CD4-positive, CD25-positive, alpha-beta regulatory T cell (primary cell): ENCODE measurements at places on chromosomes 4 and X. TPM values are rescaled to one million over a fixed set of nuclear protein-coding genes. Genes with fewer than 3 reads are reported as not detected.

HSFX2 gene
- not detected for polyA plus RNA-seq

GUF1 gene
- polyA plus RNA-seq = 9.1 TPM

AWAT2 gene
- not detected for polyA plus RNA-seq

UVSSA gene
- polyA plus RNA-seq = 4.4 TPM

PFKFB1 gene
- not detected for polyA plus RNA-seq

IL2 gene
- polyA plus RNA-seq = not detected

MAGEA8 gene
- not detected for polyA plus RNA-seq

EXOC1 gene
- 24.3 TPM for polyA plus RNA-seq

TMEM154 gene
- polyA plus RNA-seq = 53.0 TPM

MGAT4D gene
- not detected for polyA plus RNA-seq

PRAF2 gene
- 46.0 TPM for polyA plus RNA-seq

PCDH7 gene
- polyA plus RNA-seq = not detected

HTR2C gene
- polyA plus RNA-seq = not detected

PRKG2 gene
- 2.1 TPM for polyA plus RNA-seq

ZMAT1 gene
- 2.3 TPM for polyA plus RNA-seq

CCDC160 gene
- not detected for polyA plus RNA-seq

PPP2R2C gene
- polyA plus RNA-seq = not detected

USP17L20 gene
- not detected for polyA plus RNA-seq

CENPI gene
- 0.07 TPM for polyA plus RNA-seq

N4BP2 gene
- polyA plus RNA-seq = 8.4 TPM

LGI2 gene
- polyA plus RNA-seq = not detected

HTN3 gene
- polyA plus RNA-seq = not detected

RASL11B gene
- polyA plus RNA-seq = not detected

WAS gene
- 18.9 TPM for polyA plus RNA-seq

LEF1 gene
- polyA plus RNA-seq = 558 TPM

SUPT20HL1 gene
- not detected for polyA plus RNA-seq

NMU gene
- not detected for polyA plus RNA-seq

FGG gene
- not detected for polyA plus RNA-seq
